ENCODE measurements at places on chromosomes 11 and 22.

GRCh38 chr11:95912902-95913560 is 10.9 kb downstream of the MTMR2 start:
- DNase-seq = no peak

DNA sequence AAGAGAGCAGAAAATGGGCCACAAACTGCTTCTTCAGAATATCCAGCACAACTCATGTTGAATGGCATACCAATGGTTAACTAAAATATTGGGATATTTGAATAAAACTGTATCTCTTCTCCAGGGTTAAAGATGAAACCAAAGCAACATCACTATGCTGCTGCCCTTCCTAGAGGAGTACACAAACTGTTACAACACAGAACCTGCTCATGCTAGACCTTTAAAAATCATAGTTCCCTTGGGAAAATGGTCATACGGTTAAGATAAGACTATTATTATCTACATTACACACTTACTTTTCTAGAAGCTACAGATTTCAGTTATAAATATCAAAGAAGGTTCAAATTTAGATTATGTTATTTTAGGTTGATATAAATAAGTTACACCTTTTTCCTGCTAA is 78.6 kb upstream of the TP53AIP1 start:
- DNase-seq = no peak

GRCh38 chr11:126212089-126212660 is 593 bp downstream of the FAM118B start:
- DNase-seq = no peak

GRCh38 chr11:102341844-102342318 is 5.1 kb upstream of the BIRC2 start:
- peak; percentile 77 for DNase-seq

DNA sequence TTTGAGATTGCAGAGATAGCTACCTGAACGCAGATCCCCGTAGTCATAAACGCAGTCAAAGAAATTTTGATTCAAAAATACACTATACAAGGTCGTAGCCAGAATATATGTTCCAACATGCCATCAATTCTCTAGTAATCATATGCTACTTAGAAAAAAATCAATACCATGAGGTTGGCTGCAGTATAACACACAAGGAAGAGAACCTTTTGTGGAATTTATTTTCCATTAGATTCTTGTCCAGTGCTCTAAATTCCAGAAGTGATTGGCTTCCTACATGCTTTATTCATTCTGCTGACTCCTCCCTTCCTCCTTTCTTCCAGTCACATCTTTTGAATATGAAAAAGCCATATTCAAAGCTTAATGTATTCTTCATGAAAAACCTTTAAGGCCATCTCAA is 189.9 kb downstream of the NTM start:
- no peak for DNase-seq

DNA sequence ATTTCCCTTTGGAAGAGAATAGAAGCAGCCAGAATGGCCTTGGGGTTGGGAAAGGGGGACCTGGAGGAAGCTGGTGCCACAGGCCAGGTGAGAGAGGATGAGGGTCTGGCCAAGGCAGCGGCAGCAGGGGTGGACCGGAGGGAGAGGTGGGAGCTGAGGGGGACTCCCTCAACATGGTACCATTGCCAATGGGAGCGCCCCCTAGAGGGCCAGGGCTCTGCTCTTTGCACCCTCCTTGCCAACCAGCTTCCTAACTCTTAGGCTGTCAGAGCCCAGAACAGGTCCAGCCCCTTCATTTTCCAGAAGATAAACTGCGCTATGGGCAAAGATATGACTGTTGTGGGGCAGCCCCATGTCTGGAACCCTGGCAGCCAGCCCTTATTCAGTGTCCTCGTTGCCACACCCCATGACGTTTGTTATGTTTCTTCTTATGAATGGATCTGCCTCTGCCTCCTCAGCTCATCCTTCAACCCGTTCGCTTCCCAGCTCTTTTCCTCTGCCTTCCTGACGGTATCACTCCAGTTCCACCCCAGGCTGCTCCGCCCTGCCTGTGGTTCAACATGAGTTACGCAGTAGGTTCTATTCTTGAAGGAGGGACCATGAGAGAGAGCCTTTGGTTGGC is 185.2 kb downstream of the GRIK4 start:
- no peak for DNase-seq

DNA sequence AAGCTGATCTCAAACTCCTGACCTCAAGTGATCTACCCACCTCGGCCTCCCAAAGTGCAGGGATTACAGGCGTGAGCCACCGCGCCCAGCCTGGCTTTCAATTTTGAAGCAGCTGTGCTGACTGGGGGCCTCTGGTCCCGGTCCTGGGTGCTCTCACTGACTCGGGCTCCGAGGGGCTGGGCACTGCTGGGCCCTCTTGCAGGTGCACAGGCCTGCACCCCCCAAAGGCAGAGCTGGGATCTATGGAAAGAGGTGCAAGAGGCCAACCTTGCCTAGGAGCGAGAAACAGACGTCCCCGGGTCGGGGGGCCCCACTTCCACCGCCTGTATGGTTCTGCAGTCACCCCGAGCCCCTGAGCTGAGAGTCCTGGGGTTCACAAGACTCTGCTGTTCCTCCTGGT is 33.2 kb downstream of the KIAA0930 start:
- DNase-seq = no peak

DNA sequence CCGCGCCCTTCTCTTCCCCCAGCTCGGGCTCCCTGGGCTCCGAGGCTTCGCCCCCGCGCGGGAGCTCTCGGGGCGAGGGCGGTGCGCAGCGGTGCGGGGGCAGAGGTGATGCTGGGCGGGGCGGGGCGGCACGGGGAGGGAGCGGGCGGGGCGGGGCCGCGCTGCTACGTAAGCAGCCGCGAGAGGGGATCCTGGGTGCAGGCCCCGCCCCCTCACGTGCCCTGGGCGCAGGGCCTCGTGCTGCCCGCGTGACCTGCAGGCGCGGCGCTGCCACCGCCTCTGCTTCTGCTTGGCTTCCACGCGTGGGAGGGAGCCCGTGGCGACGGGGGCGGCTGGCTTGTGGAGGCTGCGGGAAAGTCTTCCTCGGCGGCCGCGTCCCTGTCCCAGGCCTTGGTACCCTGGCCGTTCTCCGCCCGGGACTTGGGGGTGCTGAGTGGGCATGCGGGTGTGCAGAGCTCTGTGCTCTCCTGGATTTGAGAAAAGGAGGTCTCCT is 132.6 kb upstream of the HSD17B12 start:
- DNase-seq = no peak

- DNase-seq = no peak
Measured at GRCh38 chr11:33043221-33043830, 4.0 kb downstream of the TCP11L1 start.

DNA sequence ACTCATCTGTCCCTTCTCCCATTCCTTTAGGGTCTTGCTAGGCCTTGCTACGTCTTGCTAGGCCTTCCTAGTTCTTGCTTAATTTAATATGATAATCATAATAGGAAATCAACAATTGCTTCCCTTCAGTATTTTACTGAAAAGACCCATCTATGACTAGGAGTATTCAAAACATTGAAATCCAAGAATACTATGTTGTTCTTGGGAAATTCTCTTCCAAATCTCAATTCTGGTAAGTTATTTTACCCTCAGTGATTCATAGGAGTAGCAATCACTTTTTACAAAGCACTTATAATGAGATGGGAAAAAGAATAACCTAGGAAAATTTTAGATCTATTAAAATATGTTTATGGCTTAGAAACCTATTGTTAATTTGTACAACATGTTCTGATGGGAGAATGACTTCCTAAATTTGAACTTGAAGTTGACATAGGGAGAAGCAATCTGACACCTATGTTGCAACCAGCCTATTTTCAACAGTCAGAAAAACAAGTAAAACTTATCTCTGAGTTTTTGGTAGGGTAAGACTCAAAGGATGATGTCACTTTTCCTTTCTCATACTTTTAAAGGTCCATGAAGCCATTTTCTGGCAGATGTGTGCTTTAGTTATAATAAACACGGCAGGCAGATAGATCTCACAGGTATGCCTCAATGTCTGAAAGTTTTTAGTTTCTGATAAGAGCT is 29.5 kb upstream of the HIPK3 start:
- DNase-seq = no peak

GRCh38 chr11:59259867-59260475 is 47.2 kb upstream of the MPEG1 start:
- DNase-seq = no peak

- DNase-seq = no peak
Measured at GRCh38 chr11:35276396-35277145, 137.6 kb downstream of the CD44 start.

DNA sequence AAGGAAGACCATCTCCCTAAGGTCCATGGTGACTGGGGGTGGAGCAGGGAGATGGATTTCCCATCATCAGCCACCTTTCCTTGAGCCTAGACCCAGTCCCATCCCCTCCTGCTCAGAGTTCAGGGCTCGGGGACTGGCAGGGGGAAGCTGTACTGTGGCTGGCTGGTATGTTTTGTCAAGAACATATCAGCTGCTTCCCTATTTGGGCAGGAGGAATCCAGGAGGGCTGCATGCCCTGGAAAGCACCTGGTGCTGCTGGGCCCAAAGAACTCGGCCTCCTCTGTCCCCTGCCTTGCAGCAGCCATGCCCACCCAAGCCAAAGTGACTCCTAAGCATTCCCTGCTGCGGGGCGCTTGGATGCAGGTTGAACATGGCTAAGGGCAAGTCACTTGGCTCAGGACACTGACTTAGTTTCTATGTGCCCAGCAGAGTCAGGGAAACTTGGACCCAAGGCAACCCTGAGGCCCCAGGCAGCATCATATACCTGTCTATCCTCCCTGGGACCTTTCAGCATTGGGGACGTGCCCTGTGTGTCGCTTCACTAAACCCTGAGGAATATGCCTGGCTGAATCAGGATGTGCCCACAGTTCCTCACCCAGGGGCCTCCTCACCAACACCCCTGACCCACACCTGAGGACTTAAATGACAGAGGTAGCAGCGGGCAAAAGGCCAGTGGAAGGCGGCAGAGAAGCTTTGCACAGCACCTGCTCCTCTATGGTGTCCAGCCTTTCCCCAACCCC is 43.1 kb downstream of the BUD13 start:
- DNase-seq = no peak

DNA sequence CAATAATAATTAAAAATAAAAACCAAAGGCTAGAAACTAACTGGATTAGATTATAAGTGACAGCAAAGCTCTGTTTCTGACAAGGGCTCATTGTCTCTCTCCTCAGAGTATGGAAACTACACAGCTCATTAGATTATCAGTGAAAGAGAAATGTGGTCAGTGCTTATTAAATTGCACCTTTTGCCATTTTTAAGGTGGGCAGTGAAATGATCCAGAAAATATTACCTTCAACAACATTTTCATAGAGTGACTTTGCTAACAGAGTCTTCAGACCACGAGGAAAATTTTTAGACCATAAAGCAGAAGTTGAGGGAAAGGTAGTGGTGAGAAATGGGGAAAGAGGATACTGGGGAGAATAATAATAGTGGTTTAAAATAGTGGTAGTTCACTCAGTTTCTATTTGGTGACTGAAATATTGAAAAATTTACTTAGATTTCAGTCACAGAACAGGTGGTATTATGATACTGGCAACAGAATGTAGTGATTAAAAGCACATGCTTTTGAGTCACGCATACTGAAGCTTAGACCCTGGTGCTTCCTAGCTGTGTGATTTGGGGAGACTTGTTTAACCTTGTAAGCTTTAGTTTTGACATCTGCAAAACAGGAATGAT is 684.0 kb upstream of the CCDC90B start:
- DNase-seq = no peak

DNA sequence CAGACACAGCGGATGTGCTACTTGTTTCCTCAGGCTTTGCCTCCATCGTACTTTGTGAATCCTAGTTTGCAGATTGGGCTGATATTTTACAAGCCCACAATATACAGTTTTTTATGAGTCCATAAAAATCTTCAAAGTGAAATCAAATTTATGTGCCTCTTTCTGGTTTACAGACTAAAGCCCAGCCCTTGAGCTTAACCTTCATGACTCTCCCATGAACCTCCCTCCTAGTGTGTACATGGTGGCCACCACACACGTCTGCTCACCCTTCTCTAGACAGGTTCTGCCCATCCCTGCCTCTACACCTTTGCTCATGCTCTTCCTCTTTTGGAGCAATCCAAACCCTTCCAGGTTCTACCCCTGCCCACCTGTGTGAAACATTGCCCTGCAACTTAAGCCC is 129.4 kb downstream of the TENM4 start:
- DNase-seq = no peak

GRCh38 chr22:41613456-41613855 is 7.4 kb downstream of the DESI1 start:
- DNase-seq = no peak

- no peak for DNase-seq
Measured at GRCh38 chr22:25922141-25922540, 180.2 kb downstream of the MYO18B start.

DNA sequence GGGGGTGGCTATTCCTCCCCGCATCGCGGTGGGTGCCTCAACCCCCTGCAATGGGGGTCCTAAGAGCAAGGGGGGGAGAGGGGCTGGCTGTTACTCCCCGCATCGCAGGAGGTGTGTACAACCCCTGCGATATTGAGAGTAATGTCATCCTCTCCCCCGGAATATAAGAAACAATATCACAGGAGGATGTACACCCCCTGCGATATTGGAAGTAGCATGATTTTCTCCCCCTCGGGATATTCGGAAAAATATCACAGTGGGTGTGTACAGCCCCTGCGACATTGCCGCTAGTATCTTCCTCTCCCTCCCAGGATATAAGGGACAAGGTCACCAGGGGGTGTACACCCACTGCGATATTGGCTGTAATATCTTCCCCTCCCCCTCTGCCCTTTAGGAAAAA is 22.5 kb upstream of the APOL5 start:
- no peak for DNase-seq

- DNase-seq = peak; percentile 9
Measured at GRCh38 chr22:22810018-22810427, 77.6 kb upstream of the IGLL5 start.

DNA sequence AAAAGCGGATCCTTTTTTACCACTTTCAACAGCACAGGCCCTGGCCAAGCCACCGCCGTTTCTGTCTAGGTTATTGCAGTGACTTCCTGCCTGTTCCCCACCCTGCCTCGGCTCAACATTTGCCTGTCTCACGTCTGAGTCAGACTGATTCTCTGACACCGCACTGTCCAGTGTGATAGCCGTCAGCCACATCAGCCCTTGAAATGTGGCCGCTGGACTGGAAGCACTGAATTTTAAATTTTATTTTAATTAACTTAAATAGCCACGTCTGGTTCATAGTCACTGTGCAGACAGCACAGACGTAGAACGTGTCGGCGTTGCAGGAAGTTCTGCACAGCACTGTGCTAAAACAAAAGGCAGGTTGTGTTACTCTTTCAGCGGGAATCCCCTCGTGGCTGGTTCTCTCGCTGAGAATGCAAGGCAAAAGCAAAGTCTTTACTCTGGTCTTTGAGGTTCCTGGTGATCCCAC is 56.3 kb upstream of the ADSL start:
- DNase-seq = no peak
